Coronary artery (tissue), 2 donors: ENCODE measurements at places on chromosomes 4 and X.

DNA sequence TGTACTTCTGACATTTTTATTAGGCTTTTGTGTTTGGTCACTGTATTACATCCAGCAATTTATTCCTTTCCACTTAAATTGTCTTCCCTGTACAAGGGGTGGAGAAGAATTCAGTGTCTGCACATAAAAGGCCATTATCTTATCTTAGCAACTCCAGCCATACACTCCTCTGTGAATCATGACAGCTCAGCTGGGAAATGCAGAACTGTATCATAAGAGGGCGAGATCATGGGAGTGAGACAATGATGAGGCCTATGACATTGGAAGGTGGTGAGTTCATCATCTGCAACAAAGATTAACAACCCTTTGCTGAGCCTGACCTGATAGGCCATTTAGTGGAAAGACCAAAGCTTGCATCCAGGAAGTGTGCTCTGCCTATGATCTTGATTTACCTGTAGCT is 33.3 kb downstream of the SLIT2 start:
- no peak for DNase-seq

- peak; percentile 29 for DNase-seq
These were observed 28.3 kb downstream of the CNGA2 start for GRCh38 chrX:151762802-151763201.

DNA sequence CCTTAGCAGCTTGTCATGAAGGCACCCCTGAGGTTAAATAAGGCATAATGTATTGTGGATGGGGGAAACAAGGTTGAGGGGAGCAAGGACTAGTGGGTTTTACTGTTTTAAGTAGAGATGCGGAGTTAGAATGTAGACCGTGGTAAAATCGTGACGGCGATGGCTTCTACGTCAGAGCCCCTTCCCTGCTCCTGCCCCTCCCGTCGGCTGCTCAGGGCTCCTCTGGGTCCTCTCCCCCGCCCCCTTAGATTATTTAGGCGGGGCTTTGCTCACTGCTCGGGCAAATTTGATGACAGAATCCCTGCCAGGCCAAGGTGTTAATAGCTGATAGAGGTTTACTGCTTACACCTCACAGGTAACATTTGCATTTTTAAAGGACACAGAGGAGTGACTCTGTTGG is 2.3 kb downstream of the FRMPD3 start:
- no peak for DNase-seq

DNA sequence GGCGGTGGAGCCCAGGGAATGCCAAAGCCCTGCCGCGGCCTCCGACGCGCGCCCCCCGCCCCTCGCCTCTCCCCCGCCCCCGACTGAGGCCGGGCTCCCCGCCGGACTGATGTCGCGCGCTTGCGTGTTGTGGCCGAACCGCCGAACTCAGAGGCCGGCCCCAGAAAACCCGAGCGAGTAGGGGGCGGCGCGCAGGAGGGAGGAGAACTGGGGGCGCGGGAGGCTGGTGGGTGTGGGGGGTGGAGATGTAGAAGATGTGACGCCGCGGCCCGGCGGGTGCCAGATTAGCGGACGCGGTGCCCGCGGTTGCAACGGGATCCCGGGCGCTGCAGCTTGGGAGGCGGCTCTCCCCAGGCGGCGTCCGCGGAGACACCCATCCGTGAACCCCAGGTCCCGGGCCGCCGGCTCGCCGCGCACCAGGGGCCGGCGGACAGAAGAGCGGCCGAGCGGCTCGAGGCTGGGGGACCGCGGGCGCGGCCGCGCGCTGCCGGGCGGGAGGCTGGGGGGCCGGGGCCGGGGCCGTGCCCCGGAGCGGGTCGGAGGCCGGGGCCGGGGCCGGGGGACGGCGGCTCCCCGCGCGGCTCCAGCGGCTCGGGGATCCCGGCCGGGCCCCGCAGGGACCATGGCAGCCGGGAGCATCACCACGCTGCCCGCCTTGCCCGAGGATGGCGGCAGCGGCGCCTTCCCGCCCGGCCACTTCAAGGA is at the start of gene FGF2:
Gene FGF2 (plus strand): TSS at position 279 of the 705 bp plus-strand sequence. CDS start 344 bp downstream, at position 623.
- peak; percentile 85 for DNase-seq

- no peak for DNase-seq
These were observed 27.8 kb downstream of the PPP2R2C start for GRCh38 chr4:6444582-6444981.

GRCh38 chr4:98166731-98167041 is 23.4 kb upstream of the STPG2 start:
- no peak for DNase-seq

- no peak for DNase-seq
These were observed 40.4 kb downstream of the GAK start for GRCh38 chr4:891747-892146.

DNA sequence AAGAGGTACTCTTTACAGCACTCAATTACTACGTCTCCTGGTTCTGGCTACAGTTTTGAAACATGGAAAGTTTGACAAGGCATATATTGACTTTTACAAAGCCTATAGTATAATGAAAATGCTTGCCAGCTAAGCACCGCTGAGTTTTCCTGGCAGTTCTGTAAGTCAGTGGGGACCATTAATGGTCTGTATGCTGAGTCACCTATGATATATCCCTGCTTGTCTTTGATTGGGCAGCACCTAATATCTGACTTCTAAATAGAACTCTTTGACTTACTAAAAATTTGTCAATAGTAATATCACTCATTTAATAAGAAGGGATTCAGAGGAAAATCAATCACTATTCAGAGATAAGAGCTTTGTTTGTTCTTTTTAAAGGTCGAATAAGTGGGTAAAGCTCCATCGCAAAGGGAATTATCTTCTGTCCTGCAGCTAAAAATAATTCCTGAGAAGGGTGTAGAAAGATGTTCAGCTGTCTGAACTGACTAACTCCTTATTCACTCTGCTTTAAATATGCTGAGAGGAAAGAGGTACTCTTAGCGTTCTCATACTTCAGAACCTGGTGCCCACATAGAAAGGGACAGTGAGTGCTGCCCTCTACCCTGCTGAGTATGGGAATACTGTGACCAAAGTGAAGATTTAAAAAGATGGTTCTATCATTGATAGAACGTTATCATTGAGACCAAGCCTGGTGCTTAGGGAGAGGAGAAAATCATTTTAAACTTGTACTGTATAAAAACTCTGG is 959 bp downstream of the SMPX start:
- no peak for DNase-seq

DNA sequence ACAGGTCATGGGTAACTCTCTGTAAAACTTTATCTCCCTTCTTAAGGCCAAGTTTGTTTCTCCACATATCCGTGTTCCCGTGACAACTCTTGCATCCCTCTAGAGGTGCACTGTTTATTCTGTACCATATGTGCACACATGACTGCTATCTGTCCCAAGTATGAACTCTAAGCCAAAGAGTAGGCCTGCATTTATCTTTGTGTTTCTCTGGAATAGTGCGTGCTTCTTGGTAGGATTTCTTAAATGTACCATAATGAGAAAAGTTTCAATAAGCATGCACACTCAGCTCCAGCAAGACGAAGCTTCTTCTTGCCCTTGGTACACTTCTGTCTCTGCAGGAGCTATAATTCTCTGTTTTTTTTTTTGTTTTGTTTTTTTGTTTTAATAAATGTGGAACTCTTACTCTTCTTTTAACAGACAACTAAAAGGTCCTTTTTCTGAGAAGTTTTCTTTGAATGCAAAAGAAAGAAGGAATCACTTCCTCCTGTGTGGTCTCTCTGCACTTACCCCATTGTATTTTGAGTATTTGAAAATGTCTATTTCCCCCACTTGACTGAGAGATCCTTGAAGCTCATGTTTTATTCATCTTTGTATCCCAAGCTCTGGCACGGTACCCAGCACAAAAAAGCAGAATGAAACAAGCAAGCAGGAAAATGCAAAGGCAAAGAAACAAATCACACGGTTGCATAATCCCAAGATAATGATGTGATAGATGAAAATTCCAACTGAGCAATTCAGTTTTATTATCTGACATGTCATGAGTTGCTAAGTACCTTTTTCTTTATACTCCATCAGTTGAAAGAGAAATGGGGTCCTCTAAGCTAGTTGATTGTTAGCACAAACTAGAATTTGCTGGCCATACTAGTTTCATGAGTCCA is 521.9 kb upstream of the BOD1L1 start:
- DNase-seq, result no peak

DNA sequence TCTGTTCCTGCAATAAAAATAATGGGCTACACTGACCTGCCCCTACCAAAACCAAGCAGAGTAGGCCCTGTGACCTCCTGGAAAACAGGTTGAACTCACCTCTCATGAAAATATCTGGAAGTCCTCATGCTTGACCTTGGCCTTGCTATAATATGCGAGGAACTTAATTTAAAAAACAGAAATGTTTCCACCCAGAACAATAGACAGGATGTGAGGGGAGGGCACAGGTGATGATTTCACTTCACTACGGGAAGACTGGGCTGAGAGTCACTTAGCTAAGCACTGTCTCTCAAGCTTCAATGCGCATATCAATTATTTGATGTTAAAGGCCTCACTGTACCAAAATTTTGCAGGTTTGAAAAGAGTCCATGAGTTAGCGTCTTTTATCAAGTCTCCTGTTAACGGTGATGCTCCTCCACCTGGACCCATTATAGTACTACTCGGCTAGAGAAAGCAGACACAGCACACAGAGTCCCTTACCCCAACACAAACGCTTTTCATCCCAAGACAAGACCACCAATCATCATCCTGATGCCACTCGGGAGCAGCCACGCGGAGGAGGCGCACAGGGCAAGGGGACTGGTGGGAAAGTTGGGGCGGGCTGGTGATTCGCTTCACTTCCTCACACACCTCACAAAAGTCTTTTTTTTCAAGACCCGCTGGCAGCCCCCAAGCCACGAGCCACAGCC is 25.9 kb downstream of the ZNF721 start:
- no peak for DNase-seq

- DNase-seq, result no peak
These were observed 616 bp upstream of the KLHL34 start for GRCh38 chrX:21658746-21659145.

DNA sequence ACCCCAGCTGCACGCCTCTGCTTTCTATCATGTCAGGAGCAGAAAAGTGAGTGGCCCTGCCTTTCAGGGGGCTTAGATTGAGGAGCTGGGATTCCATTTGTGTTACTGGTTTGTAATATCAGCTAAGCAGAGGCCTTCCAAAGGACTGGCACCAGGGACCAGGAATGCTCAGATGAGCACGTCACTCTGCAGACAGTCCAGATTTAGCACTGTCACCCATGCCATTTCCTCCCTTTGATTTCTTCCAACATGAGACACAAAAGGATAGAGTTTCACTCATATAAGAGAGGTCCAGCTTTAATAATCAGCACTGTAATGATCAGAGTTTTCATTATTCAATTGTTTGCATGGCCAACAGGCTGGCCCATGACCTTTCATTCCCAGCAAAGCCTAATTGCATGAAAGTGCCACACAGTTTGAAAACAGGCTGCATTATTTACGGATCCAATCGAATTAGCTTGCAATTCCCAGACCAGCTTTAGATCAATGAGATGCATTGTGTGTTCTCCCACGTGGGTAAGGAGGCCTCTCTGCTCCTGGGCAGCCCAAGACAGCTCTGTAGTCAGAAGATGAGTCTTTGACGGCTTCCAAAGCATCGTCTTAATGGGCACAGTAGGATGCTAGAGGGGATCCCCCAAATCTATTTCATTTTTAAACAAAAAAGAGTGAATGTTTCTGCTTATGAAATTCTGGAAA is 9.8 kb upstream of the SLC2A9 start:
- DNase-seq, result no peak

DNA sequence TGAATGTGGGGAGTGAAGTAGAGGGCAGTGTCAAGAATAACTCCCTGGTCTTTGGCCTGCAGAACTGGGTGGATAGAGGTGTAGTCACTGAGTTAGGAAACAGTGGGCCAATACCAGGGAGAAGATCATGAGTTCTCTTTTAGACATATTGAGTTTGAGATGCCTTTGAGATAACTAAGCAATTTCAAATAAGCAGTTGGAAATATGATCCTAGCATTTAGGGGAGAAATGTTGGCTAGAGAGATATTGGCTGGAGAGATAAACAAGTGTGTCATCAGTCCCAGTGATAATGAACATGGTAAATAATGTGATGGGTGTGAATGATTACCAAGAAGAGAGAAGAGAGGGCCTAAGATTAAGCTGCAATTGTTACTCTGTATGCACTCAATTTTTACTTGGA is 95.3 kb upstream of the HPRT1 start:
- DNase-seq, result no peak

DNA sequence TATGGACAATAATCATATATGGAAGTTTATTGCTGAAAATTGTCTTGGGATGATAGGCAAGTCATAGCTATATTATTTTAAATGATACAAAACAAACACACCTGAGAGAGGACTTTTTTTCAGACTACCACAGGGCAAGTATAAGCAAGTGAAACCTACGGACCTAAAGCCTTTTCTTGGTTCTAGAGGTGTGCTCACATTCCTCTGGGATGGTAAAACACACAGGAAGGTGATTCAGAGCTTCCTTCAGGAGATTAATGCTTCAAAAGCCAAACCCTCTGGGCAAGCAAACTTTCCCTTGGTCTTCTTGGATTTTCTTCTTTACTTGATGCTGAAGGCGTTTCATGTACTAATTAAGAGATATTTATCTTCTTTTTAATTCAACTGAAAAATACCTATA is 60.1 kb upstream of the ACSL4 start:
- DNase-seq, result no peak

DNA sequence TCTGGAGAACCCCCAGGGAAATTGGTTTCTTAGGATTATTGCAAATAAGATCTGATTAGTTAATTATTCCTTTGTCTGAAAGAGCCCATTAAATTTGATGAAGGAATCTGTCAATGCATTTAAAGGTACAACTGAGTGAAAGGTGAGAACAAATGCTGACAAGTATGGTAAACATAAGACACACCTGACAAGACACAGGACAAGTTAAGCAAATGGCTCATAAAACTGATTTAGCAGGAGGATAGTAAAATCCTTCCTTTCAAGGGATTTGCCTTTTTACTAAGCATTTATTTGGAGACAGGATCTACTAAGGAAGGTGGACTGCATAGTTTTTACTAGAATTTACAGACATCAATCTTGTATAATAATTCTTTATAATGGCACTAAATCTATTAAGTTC is 553.9 kb downstream of the SPRY1 start:
- no peak for DNase-seq

DNA sequence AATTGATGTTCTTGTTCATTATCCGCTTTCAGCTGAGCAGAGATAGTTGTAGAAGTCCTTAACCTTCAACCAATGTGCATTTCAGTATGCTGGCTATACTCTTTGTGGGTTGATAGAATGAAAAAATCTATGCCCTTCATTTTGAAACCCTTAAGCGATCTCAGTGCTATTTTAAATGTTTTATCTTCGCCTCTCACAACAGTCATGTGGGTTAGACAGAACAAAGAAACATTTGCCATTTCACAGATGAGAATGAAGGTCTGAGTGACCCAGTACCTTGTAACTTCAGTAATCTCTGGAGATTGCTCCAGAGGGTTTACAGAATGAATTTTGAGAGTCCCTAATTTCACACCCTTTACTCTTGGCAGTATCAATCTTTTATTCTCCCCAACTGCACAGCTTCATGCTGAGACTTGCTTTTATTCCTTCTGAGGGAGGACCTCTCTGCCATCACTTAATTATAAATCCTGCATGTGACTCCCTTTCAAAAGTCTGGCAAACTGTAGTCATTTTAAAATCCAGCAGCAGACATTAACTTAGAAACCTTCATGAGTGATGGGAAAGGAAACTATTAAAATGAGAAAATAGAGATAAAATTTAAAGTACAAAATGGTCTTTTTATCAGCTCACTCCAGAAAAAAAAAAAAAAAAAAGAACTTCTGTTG is 921.5 kb downstream of the RAB28 start:
- DNase-seq, result no peak

- no peak for DNase-seq
These were observed 153.8 kb upstream of the ANKRD50 start for GRCh38 chr4:124866301-124866700.
